ENCODE measurements at places on chromosomes 13 and 19.

DNA sequence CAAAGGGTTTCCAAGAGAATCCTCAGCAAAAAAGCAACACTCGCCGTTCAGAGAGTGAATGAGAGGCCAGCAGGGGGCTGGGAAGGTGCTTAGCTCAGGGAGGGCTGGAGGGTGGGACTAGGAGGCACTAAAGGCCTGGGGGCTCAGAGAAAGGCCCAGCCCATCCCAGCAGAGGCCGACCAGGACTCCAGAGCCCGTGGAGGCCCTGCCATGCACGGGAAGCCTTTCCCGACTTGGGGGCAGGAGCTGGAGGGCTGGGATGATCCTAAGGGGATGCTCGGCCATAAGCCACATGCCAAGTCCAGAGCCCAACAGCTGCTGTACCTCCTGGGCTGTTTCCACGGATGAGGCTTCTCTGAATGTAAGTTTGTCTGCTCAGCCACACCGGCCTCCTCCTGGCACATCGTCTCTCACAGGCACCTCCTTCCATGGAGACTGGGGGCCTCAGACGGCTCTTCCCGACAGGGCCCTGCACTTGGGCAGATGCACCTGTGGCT, 19.5 kb downstream of the RASA3 start:
- no peak for DNase-seq

DNA sequence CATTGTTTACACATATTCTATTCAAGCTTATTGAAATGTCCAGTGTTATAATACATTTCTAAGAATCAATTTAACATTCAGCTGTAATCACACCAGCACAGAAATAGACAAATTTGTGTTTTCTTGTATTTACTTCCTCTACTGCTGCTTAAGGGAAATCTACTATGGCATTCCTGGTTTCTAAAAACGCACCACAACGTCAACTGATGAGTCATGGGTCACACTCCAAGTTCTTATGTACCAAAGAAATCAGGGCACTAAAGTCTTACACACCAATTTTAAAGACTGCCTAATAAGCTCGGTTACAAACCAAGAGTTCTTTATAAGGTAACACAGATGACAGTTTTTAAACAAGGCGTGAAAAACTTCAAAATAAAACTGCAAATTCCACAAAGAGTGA, 13.2 kb downstream of the LNX2 start:
- DNase-seq: no peak

DNA sequence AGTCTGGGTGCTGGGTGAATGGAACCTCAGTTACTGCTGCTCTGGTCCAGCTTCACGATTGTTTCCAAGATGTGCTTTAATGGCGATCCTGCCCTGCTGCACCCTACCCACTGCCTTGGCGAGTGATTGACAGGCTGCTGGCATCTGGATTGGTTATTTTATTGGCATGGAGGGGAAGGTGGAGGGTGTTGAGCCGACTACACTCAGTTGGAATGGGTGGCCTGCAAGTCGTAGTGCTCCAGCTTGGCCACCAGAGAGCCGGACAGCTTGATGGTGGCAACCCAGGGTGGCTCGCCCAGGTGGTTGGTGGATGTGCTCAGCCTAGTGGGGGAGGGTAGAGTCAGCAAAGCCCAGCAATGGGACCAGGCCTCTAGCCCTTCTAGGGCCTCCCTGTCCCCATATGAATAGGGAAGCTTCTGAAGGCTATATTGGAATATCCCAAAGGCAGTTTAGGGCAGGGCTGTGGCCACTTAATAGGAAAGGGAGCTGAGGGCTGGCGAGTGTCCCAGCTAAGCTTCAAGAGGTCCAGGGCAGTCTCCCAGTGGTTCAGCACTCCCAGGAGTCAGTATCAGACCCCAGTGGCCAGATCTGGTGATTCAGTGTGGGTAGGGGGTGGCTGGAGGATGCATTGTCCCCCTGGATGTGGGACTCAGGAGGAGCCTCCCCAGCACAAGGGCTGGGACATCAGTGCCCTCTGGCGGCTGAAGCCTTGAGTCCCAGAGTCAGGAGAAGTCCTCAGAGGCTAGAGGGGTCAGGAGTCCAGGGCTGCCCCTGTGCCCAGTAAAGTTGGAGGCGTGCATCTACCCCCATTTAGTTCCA, 3.4 kb downstream of the GGN start:
- no peak for DNase-seq

DNA sequence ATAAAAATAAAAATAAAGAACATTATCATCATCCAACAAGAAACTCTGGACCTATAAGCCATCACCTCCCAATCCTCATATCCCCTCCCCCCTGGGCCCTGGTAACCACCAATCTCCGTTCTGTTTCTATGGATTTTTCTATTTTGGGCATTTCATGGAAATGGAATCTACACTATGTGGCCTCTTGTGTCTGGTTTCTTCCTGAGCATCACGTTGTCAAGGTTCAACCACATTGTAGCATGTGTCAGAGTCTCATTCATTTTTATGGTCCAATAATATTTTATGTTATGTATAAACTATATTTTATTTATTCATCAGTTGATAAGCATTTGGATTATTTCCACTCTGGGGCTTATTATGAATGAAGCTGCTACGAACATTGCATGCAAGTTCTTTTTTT, 26.9 kb downstream of the SULT2B1 start:
- DNase-seq: no peak

DNA sequence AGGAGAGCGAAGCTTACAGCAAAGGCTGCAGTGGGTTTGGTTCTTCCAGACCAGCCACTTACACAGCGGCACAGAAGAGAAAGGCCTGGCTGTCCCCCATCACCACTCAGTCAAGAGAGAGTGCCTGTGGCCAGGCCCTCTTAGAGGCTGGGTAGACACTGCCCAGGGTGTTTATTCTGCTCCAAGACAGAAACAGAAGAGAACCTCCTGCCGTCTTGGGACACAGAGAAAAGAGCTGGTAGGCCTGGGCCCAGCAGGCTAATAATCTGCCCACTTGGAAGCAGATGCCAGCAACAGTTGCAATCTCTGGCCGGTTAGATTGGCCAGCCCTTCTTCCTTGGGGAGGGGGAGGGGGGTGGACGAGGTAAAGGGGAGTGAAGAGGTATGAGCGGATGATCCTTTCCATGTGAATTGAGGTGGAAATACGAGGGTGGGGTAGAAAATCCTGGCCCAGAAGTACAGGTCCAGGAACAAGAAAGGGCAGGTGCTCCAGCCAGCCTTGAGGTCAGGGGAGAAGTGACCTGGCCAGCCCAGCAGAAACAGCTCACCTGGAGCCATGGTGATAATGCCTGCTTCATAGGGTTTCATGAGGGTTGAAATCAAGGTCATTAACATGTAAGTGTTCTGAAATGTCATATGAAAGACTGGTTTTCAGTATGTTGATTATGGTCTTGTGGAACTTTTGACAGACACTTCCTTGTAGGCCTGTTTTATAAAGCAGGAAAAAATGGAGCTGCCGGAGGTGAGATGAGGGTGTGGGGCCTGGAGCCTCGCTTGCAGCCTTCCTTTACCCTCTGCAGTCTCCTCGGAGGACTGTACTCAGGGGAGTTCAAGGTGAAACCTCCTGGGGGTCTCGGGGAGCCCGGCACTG, 116.9 kb downstream of the SIPA1L3 start:
- no peak for DNase-seq

DNA sequence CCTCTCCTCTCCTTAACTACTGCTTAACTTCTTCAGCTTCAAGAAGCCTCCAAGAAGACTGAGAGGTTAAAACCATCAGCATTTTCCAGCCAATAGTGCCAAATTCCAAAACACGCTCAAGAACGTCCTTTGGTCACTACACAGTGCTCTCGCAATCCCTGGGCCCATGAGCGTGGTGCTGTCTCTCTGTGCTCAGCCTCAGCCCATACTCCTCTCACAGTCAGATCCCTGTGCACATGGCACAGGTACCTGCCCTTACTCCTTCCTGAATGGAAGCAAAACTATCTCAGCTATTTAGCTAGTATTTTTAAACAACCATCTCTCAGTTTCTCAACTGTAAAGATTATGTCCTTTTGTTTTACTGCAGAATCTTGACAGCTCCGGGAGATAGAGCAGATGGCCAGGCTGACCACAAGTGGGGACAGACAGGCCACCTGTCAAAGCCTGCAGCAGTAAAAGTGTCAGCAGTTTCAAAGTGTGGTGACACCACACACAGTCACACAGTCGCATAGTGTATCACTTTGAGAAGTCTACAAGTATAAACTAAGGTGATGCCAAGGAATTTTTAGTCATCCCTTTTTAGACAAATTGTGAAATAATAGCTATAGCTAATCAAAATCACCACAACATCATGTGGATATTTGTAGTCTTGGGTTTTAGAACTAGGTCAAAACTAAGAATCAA, 35.7 kb downstream of the DZIP1 start:
- no peak for DNase-seq

DNA sequence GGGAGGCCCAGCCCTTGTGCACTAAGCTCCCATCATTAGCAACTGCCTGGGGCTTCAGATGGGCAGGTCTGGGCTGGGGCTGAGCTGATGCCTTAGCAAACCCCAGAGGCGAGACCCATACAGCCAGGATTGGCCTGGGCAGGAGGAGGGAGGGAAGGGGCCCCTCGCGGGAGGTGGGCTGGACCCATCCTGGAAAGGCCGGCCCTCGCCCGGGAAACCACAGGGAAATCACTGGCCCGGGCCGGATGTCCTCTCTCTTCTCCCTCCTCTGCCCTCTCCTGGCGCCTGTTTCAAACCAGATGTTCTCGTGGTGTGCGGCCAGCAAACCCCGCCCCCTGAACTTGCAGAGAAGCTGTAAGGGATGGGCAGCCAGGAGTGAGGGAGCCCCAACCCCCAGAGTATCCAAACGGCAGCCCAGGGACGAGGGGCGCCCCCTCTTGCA, 43.1 kb downstream of the TMEM255B start:
- no peak for DNase-seq

Measured in stimulated activated CD8-positive, alpha-beta memory T cell treated with anti-CD3 and anti-CD28 coated beads, Interleukin-12 subunit alpha, Interleukin-12 subunit beta, amount 100 ng/mL, for 4 hours (primary cell).